ENCODE measurements at places on chromosomes 16 and 17. TPM values are rescaled to one million over a fixed set of nuclear protein-coding genes. Genes with fewer than 3 reads are reported as not detected.

CHST4 gene
- total RNA-seq, result 0.28 TPM

STH gene
- total RNA-seq, result not detected

ACSM5 gene
- not detected for total RNA-seq

TVP23A gene
- not detected for total RNA-seq

C1QL1 gene
- total RNA-seq, result not detected

PRRT2 gene
- 3.2 TPM for total RNA-seq

DNA sequence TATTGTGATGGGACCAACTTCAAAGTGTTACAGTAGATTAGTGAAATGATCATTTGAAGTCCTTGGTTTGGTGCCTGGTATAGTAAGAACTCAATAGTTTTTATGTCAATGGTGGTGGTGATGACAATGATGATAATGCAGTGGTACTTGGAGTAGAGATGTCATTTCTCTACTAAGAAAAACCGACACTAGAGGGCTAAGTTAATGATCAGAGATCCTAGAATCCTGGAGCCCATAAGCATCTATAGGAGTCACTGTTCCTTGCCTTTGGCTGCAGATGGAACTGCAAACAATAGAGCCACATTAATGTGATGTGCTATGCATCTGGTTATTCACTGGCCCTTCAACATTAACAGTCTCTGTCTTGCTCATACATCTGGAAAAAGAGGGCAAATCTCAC lies 103.8 kb downstream of the ANKFN1 start:
- no peak for DNase-seq

GRCh38 chr16:86825631-86826030 lies 247.3 kb downstream of the FOXL1 start:
- DNase-seq, result no peak

DNA sequence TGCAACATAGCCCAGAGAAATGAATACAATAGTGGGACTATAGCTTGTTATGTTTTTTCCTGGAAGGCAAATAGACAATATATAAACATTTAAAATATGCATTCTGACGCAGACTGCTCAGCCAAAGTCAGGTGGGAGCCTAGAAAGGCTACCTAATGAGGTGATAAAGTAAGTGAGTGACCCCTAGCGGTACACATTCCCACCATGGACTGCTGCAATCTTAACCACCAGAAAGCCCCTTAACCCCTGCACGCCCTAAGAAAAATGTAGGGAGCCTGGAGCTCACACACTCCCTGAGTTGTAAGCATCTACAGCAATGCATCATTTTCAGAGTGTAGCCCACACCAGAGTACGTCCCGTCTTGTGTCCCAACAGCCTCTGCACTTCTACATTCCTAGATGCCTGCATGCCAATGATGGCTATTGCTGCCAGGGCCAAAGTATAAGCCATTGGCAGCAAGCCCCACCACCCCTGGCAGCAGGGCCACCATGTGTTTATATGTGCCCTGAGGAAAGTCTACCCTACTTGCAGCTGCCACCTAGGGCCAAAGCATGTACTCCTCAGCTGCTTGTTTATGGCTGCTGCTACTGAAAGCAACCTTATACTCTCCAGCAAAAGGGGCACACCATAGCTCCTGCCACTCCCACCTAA lies 127.6 kb downstream of the KIF2B start:
- DNase-seq, result peak; percentile 12

GRCh38 chr17:68352041-68352440 lies 60.7 kb downstream of the ARSG start:
- DNase-seq, result no peak

- DNase-seq, result no peak
Measured at GRCh38 chr17:49003557-49004511, 6.6 kb downstream of the IGF2BP1 start.

DNA sequence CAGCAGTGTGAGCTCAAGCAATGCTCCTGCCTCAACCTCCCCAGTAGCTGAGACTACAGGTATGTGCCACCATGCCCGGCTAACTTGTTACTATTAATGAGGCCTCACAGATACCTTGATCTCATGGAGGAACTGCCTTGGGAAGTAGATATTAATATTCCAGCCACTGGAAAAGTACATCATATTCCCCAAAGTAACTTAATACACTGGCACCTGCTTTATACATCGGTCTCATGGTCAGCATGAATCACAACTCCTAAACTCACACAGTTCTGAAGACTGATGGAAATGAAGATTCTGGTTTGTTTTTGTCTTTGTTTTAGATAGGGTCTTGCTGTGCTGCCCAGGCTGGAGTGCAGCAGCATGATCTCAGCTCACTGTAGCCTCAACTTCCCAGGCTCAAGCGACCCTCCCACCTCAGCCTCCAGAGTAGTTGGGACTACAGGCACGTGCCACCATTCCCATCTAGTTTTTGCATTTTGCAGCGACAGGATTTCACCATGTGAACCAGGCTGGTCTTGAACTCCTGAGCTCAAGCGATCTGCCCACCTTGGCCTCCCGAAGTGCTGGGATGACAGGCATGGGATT lies 28.2 kb downstream of the ADCY9 start:
- no peak for DNase-seq

DNA sequence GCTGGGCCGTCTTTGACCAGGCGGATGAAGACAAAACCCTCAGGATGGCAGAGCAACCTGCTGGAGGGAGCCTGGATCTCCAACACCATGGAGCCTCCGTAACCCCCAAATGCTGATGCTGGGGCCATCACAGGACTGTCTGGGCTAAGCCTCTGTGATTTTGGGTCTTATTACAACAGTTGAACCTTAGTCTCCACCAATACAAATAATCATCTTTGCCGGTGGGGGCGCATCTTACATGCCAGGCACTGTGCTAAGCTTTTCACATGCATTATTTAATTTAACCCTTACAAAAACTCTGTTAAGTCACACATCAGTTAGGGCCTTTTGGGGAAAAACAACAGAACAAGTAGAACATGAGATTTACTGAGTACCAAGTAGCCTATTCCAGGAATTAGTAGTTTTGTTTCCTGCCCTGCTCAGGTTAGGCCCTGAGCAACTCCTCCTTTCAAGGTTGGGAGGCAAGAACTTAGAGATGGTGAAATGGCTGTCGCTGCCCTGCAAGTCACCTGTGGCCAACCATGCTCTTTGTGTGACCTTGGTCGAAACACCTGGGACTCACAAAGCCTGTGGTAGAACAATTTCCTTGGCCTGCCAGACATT lies 8.9 kb upstream of the ITGAM start:
- DNase-seq, result no peak

DNA sequence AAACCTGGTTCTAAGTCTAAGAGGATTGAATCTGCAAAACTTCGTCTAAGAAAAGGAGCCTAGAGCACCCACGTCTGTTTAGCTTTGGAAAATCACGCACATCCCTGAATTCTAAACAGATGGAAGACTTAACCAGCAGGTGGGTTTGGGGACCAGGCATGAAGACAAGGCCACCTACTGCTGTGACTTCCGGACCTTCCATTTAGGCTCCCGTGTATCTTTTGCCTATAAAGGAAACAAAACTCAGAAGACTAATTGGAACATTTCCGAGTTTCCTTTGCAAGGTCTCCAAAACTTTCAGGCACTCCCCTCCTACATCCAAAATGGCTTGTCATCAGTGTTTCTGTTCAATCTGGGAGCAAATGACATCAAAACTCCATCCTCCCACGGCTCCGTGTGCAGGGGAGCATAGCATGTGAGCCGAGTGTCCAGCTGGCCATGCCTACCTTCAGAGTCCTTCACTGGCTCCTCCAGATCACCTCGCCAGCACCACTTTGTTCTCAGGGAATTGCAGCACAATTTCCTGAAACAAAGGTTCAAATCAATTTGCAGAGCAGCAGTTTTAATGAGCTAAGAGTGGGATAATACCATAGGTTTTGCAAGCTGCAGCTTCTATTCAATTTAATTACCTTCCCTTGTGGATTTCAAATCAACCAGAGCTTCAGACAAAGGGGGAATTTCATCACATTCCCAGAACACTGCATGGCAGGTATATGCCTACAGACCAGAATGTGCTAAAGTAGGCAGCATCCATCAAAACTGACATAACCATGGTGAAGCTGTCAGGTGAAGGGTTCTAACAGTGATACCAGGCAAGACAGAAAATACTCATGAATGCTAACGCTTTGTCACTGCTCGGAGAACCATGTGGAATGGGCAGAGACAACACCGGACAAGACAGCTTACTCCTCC lies 23.5 kb downstream of the CACNG1 start:
- no peak for DNase-seq

DNA sequence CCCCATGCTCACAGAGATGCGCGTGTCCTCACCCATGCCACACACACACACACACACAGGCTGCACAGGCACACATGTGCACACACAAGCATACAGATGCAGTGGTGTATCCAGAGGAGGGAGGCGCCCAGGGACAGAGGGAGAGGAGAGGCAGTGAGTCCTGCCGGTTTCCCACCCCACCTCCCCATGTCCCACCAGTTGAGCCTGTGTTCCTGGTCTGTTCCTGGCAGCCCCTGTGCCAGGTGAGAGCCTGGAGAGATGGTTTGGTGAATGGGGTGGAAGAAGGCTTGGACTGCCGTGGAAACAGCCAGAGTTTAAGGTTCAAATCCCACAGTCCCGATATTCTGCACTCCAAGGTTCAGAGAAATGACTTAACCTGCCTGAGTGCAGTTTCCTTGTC lies 10.2 kb upstream of the FADS6 start:
- no peak for DNase-seq

DNA sequence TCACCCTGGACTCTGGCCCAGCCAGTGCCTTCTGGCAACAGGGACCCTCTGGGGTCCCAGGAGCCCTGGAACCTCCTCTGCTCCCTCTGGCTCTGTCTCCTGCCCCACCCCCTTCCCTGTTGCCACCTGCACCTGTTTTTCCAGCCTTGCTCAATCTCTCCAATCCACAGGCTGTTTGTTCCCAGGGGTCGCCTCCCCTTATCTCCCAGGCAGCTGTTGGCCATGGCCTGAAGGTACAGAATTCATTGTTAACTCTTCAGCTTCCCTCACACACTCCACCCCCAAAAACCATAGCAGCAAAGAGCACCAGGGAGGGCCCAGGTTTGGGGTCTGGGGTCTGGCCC lies 39.3 kb upstream of the TOB1 start:
- DNase-seq, result no peak

DNA sequence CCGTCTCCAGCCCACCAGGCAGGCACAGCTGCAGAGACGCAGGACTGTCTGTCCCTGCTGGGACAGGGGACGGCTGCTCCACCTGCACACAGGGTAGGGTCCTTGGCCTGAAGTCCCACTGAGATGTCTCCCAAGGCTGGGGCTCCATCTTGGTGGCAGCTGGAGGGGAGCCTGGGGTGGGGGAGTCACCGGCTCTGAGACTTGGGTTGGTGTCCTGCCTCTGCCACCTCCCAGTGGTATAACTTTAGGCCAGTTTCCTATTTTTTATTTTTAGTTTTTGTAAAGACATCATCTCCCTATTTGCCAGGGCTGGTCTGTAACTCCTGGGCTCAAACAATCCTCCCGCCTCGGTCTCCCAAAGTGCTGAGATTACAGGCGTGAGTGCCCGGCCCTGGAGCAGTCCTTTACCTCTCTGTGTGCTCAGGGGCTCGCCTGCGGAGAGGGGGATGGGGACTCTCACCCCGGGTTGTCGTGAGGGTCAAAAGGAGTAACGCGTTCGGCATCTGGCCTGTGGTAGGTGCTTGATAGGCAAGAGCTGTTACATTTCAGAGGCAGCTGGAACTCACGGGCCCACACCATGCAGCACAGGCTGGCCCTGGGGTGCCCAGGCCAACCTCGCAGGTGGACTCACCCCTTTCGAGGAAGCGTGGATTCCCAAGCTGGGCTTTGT lies 46.6 kb upstream of the DOC2B start:
- no peak for DNase-seq

DNA sequence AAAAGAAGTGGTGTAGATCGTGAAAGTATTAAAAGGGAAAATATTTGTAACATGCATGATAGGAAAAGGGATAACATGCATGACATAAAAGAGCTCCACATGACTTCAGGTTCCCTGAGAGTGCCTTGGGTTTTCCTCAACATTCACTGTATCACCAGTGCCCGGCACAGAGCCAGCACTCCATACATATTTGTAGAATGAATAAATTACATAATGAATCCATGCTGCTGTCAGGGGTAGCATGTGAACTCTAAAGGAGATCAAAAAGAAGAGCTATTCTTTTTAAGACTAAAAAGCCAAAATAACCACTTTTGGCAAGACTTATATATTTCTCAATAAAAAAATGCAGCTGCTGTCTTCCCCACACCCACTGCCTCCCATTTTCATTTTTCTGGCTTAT lies 2.7 kb upstream of the ZNF594 start:
- no peak for DNase-seq

DNA sequence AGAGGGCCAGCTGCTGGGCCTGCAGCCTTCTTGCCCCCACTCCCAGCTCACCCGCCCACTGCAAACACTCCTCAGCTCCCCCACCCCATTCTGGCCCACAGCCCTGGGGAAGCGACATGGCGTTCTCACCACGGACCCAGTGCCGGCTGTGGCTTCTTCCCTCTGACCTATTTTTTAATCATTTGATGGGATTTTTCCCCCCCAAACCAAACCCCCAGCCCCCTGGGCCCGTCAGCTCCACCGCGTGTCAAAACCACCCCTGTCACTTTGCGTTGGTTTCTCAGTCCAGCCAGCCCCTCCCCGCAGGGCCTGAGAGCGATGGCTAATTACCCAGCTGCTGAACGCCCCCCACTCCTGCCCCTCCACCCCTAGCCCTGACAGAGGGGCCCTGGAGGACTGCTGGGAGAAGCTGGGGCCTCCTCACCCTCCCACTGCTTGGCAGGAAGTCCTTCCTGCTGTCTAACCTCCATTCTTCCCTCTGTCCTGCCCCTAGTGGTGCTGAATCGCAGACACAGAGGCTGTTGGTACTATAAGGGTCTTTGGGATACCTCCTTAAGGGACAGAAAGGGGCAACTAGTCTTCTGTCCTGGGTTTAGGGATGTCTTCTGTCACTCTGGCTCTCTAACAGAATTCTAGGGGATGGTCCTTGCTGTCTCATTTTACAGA lies 7.5 kb upstream of the TBX21 start:
- no peak for DNase-seq

DNA sequence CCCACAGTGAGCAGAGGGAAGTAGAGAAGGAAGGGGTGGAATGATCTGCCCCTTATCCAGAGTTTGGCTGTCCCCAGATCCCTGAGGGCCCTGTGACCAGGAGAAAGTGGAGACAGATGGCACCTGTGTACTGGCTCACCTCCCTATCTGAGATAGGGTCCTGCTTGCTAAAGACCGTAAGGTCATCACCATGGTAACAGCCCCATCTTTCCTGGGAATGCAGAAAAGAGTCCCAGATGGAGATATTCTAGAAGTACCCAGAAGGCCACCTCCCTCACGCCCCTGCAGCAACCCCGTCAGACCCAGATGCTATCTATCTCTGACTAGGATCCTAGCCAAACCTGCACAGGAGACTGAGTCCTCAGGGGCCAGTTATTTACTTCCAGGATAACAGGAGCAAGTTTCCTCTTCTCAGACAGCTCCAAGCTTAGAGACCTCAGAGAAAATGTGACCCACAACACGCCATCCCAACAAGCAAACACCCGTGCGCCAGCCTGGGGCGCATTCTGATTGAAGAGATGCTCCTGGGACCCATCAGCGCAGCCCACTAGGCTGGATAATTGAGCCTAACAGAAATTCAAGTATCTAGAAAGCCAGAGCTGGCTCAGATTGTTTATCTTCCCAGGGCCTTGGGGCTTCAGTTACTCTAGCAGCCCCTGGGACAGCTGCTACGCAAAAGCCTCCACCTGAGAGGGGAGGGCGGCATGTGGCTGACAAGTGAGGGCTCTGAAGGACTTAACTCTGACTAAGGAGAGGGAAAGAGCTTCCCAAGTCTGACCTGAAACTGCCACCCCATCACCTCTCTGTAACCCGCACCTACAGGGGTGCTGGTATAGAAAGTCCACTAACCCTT lies 1.9 kb downstream of the ORMDL3 start:
- DNase-seq, result no peak

GRCh38 chr16:51994597-51994996 lies 552.3 kb downstream of the TOX3 start:
- DNase-seq, result no peak
